ENCODE measurements at places on chromosomes 4 and X. TPM values are rescaled to one million over a fixed set of nuclear protein-coding genes. Genes with fewer than 3 reads are reported as not detected.
A peak's percentile ranks its signal among the peaks of the same experiment; 100 is the strongest.

GRCh38 chr4:112448306-112449132, 67.5 kb downstream of the NEUROG2 start:
- no peak for DNase-seq

GRCh38 chr4:157882901-157883300, 289.9 kb downstream of the GASK1B start:
- DNase-seq, result no peak

DNA sequence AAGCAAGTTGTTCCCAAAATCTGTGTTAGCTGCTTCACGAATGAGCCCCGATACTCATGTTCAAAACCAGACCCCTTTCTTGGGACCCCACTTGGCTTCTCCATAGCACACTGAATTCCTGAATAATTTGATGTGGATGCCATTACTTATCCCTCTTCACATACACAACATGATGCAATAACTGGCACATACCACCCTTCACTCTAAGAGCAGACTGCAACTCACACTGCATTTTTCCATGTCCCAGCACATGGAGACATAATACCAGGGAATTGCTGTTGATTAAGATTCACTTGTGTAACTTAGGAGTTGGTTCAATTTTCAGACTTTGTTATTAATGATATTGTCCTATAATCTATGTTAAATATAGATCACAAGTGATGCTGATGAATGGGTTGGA, 213.4 kb downstream of the MAML3 start:
- no peak for DNase-seq

GRCh38 chr4:42398871-42399331, 1.6 kb downstream of the SHISA3 start:
- DNase-seq, result no peak

GRCh38 chr4:153257151-153257620, 52.9 kb downstream of the TRIM2 start:
- peak; percentile 32 for DNase-seq

DNA sequence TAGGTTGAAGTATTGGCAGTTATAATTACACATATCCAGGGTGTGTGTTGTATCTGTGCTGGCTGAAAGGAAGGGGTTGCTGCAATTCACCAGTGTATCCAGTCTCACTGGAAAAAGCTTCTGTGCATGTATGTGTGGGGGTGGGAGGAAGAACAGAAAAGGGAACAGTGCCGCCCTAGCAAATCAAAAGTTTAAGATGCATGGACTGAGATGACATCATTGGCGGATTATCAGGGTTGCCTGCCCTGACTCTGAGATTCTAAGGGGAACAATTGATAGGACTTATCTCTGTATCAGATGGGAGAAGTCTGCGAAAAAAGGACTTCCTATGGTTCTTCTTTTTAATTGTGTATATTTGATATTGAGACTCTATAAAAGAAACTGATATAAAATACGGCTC, 3.5 kb downstream of the SLC25A43 start:
- no peak for DNase-seq

The JAKMIP1 gene
- 33.7 TPM for total RNA-seq

DNA sequence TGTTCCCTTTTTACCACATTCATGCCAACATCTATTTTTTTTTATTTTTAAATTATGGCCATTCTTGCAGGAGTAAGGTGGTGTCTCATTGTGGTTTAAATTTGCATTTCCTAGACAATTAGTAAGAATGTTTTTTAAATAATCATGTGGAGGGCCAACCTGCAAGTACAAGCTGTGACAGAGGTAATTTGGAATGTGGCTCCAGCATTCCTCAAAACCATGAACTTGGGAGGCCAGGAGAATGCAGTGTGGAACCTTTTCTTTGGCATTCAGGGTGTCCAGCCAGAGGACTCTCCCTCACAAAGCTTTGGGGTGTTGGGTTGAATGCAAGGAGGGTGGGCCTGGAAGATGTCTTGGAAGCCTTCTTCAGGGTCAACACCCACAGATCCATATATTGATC, 7.3 kb upstream of the TMEM185A start:
- no peak for DNase-seq

The SYTL5 gene
- total RNA-seq, result not detected

DNA sequence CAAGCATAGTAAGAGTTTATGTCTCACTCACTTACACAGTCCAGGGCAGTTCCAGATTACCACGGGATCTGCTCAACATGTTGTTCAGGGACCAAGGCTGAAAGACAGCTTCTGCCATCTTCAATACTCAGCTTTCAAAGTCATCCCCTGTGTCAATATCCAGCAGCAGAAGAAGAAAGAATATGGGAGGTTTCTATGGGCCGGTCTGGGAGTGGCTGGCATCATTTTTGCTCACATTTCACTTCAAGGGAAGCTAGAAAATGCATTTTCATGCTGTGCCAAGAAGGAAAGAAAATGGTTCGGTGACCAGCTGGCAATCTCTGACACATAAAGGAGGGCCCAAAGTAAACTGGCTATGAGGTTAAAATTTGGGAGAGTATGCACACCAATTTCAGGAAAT, 211.5 kb upstream of the KLF3 start:
- no peak for DNase-seq

DNA sequence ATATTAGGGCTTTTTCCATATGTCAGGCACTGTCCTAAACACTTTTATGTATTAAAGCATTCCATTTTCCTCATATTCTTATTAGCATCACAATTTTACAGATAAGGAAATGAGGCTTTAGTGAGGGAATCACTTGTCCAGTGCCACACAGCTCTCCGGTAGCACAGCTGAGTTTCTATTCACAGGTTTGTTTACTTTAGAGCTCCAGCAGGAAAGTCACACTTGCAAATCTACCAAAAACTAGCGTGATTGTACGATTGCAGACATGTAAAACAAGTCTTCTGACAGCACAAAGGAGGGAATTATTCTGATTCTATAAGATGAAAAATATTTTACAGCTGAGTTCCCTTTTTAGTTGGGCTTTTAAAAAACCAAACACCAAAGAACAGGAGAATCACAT, 472.1 kb downstream of the TMA16 start:
- no peak for DNase-seq

DNA sequence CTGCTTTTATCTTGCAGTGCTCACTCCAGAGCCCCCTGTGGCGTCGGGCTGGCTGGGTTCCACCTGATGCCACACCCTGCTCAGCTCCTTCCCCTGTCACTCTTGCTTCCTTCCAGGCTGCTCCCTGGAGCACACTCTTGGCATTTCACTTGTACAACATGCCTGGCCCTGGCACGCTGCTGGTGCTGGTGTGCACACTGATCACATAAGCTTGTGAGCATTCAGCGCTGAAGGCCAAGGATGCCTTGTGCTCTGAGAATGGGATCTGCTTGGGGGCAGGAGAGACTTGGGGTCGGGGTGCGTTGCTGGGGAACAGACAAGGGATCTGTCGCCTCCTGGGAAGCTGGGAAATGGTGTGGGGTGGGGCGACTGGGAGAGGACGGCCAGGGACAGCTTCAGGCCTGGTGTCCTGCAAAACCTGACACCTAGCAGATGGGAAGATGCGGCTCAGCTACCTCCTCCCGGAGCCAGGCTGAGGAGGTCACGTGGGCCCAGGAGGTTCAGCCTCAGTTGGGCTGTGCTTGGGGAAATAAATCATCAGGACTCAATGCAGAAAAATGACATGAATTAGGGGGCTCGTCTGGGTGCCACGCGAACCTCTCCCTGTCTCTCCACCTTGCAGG, 108.5 kb downstream of the PHKA2 start:
- DNase-seq, result no peak

DNA sequence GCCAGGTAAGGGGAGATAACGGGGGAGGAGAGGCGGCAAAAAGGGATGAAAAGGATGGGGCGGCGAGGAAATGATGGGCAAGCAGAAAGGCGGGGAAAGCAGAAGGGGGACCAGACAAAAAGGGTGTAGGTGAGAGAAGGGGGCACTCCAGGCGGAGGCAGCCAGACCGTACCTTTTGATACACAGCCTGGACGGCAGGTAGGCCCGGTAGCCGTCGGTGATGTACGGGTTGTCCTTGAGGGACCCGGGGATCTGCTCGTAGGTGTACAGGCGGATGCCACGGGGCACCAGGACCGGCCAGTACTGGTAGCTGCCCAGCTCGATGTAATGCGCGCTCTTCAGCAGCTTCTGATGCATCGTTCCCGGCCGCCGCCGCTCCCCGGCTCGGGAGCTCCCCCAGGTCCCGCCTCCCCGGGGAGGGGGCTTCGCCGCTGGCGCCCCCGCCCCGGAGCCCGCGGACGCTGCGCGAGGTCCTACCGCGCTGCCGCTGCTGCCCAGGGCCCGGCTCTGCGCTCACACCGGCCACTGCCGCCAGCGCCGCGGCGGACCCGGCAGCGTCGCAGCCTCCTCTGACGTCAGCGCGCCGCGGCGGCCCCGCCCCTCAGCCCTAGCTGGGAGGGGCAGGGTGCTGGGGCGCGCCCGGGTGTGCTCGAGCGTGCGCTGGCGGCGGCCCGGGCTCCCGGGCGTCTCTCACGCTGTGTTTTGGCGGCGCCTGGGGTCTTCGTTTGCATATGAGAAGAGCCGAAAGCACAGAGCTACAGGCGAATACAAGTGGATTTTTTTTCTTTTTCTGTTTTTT, at the start of gene PAQR3:
Gene PAQR3 (minus strand): TSS at position 571 of the 799 bp plus-strand sequence. CDS start 214 bp downstream, at position 357.
- peak; percentile 92 for DNase-seq

- no peak for DNase-seq
Observed at GRCh38 chr4:34271479-34272355, 1972.6 kb downstream of the ARAP2 start.

- DNase-seq, result no peak
Observed at GRCh38 chrX:119407681-119408080, 8.5 kb downstream of the SLC25A43 start.

DNA sequence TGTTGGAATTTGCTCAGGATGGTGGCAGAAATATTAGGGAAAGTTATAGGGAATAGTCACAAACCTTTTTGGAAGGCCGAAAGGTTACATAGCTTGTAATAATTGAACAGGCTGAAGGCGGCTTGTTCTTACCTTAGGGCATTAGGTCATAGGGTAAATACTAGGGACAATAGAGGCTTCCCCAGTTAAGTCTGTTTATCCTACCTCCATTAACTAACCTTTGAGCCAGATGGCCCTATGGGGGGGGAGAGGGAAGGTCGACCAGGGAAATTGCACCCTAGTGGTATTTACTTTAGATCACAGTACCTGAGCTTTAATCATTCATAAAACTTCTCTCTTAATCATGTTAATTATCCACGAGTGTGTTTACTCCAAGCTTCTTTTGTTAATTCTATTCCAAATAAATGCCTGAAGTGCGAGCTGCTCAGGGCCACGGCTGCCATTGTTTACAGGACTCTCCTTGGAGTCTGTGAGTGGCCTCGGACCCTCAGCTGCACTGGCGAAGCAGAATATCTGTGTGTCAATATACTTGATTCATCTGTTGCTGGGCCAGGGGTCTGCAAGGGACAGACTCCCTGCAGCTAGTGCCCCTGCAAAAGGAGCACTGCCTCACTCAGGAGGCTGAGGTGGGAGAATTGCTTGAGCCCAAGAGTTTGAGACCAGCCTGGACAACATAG, 22.9 kb downstream of the PAGE2 start:
- DNase-seq, result no peak

The SATL1 gene
- total RNA-seq, result not detected

GRCh38 chr4:168507178-168507815, 10.4 kb downstream of the PALLD start:
- no peak for DNase-seq

DNA sequence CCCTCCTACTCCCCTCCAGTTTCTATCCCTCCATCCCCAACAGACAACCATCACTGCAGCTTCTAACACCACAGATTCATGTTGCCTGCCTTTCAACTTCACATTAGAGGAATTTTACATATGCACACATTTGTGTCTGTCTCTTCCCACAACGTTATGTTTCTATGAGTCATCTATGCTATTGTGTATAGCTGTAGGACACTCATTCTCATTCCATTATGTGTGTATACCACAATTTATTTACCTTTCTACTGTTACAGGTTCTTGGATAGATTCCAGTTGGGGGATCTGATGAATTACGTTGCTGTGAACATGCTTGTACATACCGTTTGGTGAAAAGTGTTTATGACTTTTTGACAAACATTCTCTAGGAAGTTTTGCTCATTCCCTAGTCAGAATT, 58.8 kb upstream of the TRPC3 start:
- DNase-seq, result no peak

DNA sequence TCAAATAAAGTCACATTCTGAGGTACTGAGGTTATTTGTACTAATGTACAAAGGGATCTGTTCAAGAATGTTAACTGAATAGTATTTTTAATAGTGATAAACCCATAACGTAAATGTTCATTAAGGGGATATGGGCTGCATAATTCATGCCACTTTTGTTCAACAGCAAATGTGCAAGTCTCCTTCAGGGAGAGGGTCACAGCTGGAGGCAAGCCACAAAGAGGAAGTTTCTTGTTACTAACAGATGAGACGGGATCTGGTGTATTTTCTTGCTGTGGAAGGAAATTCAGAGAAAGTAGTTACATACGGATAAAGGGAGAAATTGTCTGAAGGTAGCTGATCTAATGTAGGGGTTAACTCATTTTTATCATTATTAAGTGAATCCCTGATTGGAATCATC, 10.0 kb downstream of the ZFP42 start:
- DNase-seq, result no peak

GRCh38 chrX:110167952-110168451, 149.9 kb downstream of the AMMECR1 start:
- peak; percentile 61 for DNase-seq

The EGFL6 gene
- total RNA-seq, result 3.6 TPM

- no peak for DNase-seq
Observed at GRCh38 chr4:99361268-99361898, 8.8 kb upstream of the ADH1C start.

- no peak for DNase-seq
Observed at GRCh38 chr4:56311299-56311975, 75.9 kb downstream of the AASDH start.

- DNase-seq, result peak; percentile 84
Observed at GRCh38 chrX:53088136-53088974, 5.6 kb upstream of the KANTR start.

DNA sequence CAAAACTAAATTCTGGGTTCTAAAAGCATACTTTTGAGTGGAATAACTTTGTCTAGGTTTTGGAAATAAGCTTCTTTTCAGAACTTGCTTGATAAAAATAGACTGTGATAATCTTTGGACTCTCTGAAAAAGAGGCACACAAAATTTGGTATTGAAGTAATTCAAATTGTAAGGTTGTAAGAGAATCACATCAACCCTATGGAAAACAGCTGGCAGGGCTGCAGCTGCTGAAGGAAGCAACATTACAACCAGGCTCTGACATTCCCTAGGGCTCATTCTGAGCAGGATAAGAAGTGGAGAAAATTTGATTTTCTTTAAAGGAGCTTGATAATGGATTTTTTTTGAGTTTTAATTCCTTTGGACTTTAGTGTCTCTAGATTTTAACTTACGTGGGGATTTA, 147.6 kb downstream of the FSTL5 start:
- no peak for DNase-seq

DNA sequence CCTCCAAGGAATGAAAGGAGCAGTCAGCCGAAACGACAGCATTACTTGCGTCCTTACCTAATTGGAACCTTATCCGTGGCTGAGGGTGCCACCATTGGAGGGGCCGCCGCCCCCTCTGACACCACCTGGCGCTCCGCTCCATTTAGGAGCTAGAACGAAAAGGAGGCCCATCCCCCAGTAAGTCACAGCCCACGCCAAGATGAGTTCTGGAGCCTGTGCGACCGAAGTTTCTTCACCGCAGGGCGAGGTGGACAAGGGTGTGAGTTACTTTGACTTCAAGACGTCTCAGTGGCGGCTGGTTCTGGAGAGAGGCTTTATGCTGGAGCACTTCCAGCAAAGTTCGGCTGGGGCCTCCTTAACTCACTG, 729 bp upstream of the IRF2 start:
- DNase-seq, result peak; percentile 67

Measured in activated T-cell treated with anti-CD3 and anti-CD28 coated beads, Interleukin-2, amount 50 U/mL, for 72 hours (primary cell).